ENCODE measurements at places on chromosomes 2 and 18.

DNA sequence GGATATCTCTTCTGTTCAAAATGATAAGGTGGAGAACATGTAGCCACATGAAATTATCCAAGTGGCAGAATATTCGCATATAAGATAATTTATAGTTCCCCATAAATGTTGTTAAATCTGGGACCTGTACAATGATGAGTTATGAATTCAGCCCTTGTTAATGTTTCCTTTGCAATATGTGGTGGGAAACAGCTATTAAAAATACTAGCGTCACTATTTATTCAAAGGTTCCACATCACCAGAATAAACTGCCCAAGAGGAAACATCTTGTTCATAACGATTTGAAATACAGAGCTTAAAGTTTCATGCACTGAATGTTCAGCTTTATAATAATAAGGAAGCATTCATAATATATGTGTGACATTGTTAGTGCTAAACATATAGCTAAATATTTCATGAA, 223.9 kb upstream of the TCF4 start:
- H3K4me3 ChIP-seq = no peak overlapping the region
- no peak overlapping the region for H3K27ac ChIP-seq
- H3K4me1 ChIP-seq = no peaks in the 10 kb centered on the region
- DNase-seq = no peak
- H3K36me3 ChIP-seq = no peaks in the 10 kb centered on the region

DNA sequence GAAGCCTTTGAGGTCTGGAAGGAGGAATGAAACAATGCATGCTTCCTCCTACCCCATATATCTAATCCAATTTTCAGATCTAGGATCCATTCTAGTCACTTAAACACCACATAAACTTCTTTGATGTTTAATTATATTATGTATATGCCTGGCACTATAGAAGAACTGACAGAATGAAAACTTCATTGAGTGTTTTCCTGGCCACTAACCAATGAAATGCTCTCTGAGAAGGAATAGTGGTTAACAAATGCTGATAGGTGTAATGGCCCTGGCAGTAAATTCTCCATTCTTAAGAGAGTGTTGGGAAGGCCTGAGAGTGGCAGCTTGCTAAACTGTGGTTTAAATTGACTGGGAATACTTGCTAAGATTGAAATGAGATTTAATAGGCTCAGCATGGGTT, 710.0 kb downstream of the LRRTM4 start:
- no peaks in the 10 kb centered on the region for H3K4me1 ChIP-seq
- no peaks in the 10 kb centered on the region for H3K36me3 ChIP-seq
- no peak for DNase-seq
- H3K4me3 ChIP-seq = no peak overlapping the region

DNA sequence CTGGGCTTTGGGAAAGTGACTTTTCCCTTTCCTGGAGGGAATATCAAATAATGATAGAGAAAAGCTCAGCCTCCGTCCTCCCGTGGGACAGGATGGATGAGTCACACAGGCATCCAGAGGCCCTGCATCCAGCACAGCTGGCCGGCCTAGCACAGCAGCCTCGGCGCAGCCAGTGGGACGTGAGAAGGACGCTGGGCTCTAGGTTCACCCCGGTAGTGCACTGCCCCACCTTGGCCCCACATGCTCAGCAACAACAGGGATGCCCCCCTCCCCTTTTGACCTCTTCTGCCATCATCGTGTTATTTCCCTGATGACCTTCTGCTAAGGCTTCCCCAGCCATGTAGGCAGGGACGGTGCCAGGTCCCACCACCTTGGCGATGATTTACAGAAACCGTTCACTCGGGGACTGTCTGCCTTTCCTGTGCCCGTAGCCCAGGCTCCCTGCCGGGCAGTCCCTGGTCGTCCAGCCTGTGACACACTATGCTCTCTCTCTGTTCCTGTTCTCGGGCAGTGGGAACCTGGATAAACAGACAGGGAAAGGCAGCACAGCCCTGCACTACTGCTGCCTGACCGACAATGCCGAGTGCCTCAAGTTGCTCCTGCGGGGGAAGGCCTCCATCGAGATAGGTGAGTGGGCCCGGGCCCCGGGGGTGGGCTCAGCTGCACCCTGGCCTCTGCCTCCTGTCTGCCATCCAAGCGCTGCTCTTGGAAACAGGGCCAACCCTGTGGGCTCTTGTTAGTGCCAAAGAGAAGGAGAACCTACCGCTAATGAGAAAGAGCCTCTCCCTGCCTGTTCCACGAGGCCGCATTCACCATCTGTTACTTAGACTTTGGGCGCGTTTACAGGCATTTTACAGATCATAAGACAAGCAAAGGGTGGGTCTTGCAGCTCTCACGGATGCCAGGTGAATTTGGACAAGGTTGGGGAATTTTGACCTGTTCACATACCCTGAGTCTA, 44.6 kb downstream of the ITGB1BP1 start:
- no peaks in the 10 kb centered on the region for H3K36me3 ChIP-seq
- DNase-seq = peak; percentile 88
- H3K4me3 ChIP-seq = no peak overlapping the region
- peaks cover 19% of the 10 kb centered on the region for H3K4me1 ChIP-seq

DNA sequence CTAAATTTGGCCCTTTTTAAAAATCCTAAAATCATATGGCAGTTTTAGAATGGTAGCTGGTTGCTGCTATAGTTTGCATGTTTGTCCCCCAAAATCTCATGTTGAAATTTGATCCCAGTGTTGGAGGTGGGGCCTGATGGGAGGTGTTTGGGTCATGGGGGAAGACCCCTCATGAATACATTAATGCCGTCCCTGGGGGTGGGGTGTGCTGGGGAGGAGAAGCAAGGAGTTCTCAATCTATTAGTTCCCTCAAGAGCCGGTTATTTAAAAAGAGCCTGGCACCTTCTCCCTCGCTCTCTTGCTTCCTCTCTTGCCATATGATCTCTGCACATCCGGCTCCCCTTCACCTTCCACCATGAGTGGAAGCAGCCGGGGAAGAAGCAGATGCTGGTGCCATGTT, 20.8 kb downstream of the GPATCH11 start:
- no peak overlapping the region for H3K4me3 ChIP-seq
- peaks cover 22% of the 10 kb centered on the region for H3K36me3 ChIP-seq
- no peak overlapping the region for H3K27ac ChIP-seq
- no peaks in the 10 kb centered on the region for H3K27me3 ChIP-seq
- no peak for DNase-seq

- H3K4me1 ChIP-seq = peaks cover 12% of the 10 kb centered on the region
- no peak overlapping the region for H3K4me3 ChIP-seq
- no peaks in the 10 kb centered on the region for H3K36me3 ChIP-seq
- no peaks in the 10 kb centered on the region for H3K27me3 ChIP-seq
These were observed 105.3 kb upstream of the TTN start for GRCh38 chr2:178912416-178913048.

- H3K27me3 ChIP-seq = no peaks in the 10 kb centered on the region
- no peak for DNase-seq
- H3K36me3 ChIP-seq = no peaks in the 10 kb centered on the region
- H3K4me3 ChIP-seq = no peak overlapping the region
- H3K4me1 ChIP-seq = no peaks in the 10 kb centered on the region
- no peak overlapping the region for H3K27ac ChIP-seq
These were observed 102.5 kb downstream of the RBM43 start for GRCh38 chr2:151159109-151159662.

DNA sequence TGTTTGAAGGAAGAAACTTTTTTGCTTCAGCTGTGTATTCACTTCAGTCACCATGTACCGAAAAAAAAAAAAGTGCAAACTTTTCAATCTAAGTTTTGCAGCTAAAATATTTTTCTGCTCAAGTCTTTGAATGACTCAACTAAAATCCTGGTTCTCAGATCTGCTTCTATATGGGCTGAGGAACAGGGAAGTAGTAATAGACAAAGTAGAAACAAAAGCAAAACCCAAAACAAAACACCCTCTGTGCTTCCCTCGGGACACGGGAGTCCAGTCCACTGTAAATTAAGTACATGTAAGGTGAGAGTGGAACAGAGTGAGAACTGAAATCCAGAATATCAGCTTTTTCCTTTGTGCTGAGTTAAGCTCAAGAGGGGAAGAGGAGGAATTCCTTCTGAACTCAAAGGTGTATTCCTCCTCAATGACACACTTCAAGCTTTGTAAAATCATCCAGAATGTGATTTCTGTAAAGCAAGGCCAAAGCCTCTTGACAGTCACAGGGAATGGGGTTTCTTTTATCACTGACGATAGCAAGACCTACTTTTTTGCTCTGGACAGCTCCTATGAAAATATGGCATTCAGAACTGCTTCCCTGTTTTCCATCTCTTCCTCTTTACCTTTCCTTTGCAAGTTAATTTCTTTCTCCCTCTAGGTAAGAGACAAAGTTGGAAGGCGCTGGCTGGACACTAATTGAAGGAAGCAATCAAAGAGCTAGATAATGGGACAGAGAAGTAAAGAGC, 433.5 kb upstream of the MMADHC start:
- no peaks in the 10 kb centered on the region for H3K36me3 ChIP-seq
- no peaks in the 10 kb centered on the region for H3K27me3 ChIP-seq
- H3K4me3 ChIP-seq = no peak overlapping the region

- no peaks in the 10 kb centered on the region for H3K4me1 ChIP-seq
- H3K4me3 ChIP-seq = no peak overlapping the region
- H3K36me3 ChIP-seq = peaks cover 40% of the 10 kb centered on the region
- no peak overlapping the region for H3K27ac ChIP-seq
- no peaks in the 10 kb centered on the region for H3K27me3 ChIP-seq
- DNase-seq = no peak
These were observed 9.9 kb downstream of the GIGYF2 start for GRCh38 chr2:232707076-232707475.

- peaks cover 14% of the 10 kb centered on the region for H3K4me1 ChIP-seq
- no peaks in the 10 kb centered on the region for H3K36me3 ChIP-seq
- no peak overlapping the region for H3K27ac ChIP-seq
- DNase-seq = no peak
- H3K27me3 ChIP-seq = no peaks in the 10 kb centered on the region
- H3K4me3 ChIP-seq = no peak overlapping the region
These were observed 12.5 kb upstream of the INPP5D start for GRCh38 chr2:233047667-233048066.

- peaks cover 4% of the 10 kb centered on the region for H3K4me1 ChIP-seq
- H3K4me3 ChIP-seq = no peak overlapping the region
- no peaks in the 10 kb centered on the region for H3K27me3 ChIP-seq
These were observed 112.3 kb upstream of the IL1R2 start for GRCh38 chr2:101879466-101879865.

Data from heart left ventricle (tissue), 16 donors.